GM04504 (cell line): ENCODE measurements at places on chromosomes 11 and 22.
A peak's percentile ranks its signal among the peaks of the same experiment; 100 is the strongest.

DNA sequence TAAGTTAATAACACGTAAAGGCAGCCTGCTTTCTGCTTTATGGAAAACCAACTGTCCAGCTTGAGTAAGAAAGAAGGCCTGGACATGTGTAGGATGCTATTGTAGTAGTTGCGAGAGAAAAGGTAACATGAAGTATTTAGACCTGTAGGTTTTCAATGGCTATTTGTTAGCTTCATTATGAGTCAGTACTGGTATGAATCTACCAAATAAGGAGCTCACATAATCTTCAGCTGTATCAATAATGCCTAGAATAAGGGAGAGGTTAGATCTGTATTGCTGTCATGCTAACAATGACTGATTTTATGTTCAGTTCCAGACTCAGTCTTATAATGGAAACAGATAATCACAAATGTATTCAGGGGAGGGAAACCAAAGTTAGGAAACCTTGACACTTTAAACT lies 550.3 kb downstream of the CNTN5 start:
- no peak for DNase-seq

DNA sequence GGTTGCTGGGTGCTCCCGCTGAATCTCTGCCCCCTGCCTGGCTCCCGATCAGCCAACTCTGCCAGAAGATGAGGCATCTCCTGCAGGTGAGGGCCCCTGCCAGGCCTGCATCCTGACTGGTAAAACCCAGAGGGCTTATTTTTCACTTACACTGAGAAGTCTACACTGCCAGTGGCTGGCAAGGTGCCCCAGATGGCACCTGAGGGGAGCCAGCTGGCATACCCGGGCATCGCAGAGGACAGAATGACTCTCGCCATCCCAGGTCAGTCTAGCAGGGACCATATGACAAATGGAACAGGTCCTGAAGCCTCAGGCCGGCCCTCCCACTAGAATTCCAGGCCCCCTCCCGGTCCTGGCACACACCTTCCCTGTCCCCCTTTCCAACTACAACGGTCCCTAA lies 30.9 kb downstream of the MACROD1 start:
- DNase-seq: no peak

GRCh38 chr11:45663486-45664375 lies 1.7 kb downstream of the CHST1 start:
- DNase-seq: no peak

GRCh38 chr11:36746886-36747710 lies 149.1 kb upstream of the RAG2 start:
- DNase-seq: peak; percentile 77

- DNase-seq: peak; percentile 97
Observed at GRCh38 chr11:45872651-45873356, 12.6 kb upstream of the MAPK8IP1 start.

- no peak for DNase-seq
Observed at GRCh38 chr11:69396051-69396947, 85.2 kb upstream of the LINC01488 start.

GRCh38 chr22:28351476-28351875 lies 328.2 kb downstream of the TTC28 start:
- DNase-seq: no peak

DNA sequence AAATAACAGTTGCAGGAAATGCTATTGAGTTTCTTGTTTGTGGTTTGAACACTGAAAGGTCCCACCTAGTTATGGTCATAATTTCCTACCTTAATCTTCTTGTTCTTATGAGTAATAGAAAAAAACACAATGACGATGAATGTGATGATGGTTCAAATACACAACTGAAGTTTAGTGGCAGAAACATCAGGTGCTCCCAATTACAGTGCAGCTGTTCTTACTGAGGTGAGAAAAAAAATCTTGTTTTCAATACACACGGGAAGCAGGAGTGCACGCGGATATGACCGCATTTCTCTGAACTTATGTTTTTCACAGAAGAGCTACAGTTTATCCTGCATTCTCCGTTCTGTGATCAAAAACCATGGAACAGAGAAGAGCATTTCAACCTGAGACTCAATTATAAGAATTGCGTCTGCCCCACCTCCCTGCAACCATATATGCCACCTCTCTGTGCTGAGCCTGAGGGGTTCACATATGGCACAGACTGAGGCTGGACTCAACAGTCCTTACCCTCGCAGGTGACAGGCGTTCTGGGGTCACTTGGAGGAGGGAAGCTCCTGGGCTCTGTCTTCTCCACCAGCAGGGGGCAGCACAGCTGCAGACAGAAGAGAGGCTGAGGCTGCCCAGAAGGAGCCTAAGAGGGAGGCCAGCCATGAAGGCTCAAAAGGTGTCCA lies 99.7 kb upstream of the IGLL5 start:
- peak; percentile 9 for DNase-seq

- no peak for DNase-seq
Observed at GRCh38 chr22:25554238-25554671, 10.2 kb upstream of the GRK3 start.

- DNase-seq: peak; percentile 61
Observed at GRCh38 chr11:65366340-65366773, 11.8 kb downstream of the TIGD3 start.

DNA sequence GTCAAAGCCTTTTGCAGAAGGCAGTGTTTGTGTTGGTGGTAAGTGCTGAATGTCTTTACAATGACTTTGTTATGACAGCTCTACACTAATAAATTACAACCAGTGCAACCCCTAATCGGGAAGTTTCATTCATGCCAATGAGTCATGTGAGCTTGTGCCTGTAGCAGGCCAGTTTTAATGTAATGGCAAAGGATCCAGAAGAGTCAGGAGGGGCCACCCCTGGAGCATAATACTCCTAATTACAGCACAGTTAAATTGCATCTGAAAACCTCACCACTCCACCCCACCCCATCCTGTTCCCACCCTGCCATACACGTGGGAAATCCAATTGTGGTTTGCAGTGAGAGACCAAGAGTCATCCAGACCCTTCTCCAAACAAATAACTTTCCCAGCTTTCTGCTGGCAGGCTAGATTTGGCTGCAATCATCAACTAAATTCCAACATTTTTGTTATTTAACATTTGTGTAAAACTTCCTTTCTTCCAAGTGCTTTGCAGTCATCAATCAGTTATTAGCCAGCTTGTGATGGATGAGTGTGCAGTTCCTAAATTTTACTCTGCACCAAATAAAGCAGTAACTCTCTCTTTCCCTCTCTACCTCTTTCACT lies 277.3 kb upstream of the FAT3 start:
- peak; percentile 84 for DNase-seq

- DNase-seq: no peak
Observed at GRCh38 chr11:115169251-115169650, 335.0 kb downstream of the CADM1 start.

- no peak for DNase-seq
Observed at GRCh38 chr11:47235163-47235562, 13.5 kb downstream of the ACP2 start.

GRCh38 chr22:37797874-37798500 lies 9.7 kb upstream of the GCAT start:
- DNase-seq: no peak

- DNase-seq: peak; percentile 58
Observed at GRCh38 chr11:70326365-70326811, 55.9 kb downstream of the PPFIA1 start.
